Fibroblast of lung (primary cell): ENCODE measurements at places on chromosomes 2 and 18. TPM values are rescaled to one million over a fixed set of nuclear protein-coding genes. Genes with fewer than 3 reads are reported as not detected.

The C2orf78 gene
- not detected in 2 replicates for total RNA-seq

The ZSWIM2 gene
- total RNA-seq: under 0.01 TPM in 1 of 2 replicates, not detected in the other

The EFR3B gene
- 0.50 and 0.51 TPM in 2 replicates for total RNA-seq

The NPAS2 gene
- 2.3 and 3.6 TPM in 2 replicates for total RNA-seq

The ADRA2B gene
- not detected in 2 replicates for total RNA-seq

The GNLY gene
- total RNA-seq: under 0.01 TPM in 1 of 2 replicates, not detected in the other

The ITGAV gene
- total RNA-seq: 149 and 205 TPM in 2 replicates

The AOX1 gene
- 65.1 and 81.4 TPM in 2 replicates for total RNA-seq

The TOGARAM2 gene
- 0.26 and 0.33 TPM in 2 replicates for total RNA-seq

The UGT1A10 gene
- total RNA-seq: not detected in 2 replicates

The GAL3ST2 gene
- 0.17 TPM in 1 of 2 replicates, not detected in the other for total RNA-seq

The PKP4 gene
- 32.6 and 56.3 TPM in 2 replicates for total RNA-seq

The SCN7A gene
- total RNA-seq: 7.8 and 23.6 TPM in 2 replicates

The UGT1A6 gene
- total RNA-seq: not detected in 2 replicates

The SCN9A gene
- 58.6 and 105 TPM in 2 replicates for total RNA-seq

The ASB18 gene
- total RNA-seq: not detected in 2 replicates

- DNase-seq: no peak
Measured at GRCh38 chr2:26729311-26729710, 34.8 kb upstream of the SLC35F6 start.

GRCh38 chr2:235216901-235217300 is 265.1 kb downstream of the SH3BP4 start:
- DNase-seq: no peak

DNA sequence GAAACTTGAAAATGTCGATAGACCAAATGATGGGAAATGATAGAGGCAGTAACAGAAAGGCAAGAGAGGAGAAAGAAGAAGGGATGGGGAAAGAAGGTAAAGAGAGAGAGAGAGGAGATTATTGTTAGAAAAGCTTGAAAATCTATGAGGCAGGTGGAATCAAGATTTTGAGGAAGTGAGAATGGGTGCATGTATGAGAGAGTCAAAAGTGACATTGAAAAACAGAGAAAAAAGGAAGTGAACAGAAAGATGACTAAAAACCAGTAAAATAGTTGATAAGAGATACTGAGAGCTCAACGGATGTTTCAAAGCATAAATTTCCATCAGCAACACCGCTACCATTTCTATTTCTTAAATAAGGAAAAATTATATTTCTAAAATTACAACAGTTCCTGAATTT is 327.4 kb upstream of the CWC22 start:
- DNase-seq: no peak

DNA sequence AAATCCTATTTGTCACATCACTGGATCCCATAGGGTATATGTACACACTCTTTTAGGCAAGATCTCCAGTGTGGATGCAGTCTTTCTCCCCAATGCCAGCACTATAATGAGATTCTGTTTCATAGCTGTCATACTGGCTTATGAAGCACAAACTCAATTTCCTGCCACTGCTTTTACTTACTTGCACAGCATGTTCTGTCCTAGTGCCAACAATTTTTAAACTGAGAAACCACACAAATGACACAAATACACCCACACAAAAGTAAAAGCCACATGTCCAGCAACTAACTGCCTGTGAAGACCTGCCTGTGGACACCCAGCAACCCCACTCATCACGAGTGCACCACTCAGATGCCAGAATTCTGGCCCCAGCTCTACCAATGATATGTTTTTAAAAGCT is 29.6 kb upstream of the RNU4ATAC start:
- DNase-seq: peak; percentile 84

DNA sequence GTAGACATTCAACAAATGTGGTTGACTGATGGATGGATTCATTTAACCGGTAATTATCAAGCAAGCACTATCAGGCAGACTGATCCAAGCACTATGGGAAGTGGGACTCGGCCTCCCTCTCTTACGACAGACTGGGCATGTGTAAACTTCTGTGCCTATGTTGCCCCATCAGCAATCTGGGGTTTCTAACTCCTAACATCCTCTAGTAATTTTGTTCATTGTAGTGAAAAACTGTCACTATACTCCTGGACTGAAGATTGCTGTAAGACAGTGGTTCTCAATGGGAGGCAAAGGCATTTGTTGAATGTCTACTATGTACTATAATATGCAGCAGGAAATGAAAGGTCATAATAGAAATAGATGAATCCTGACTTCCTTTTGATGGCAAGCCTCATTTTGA is 51.2 kb upstream of the CREB1 start:
- no peak for DNase-seq

DNA sequence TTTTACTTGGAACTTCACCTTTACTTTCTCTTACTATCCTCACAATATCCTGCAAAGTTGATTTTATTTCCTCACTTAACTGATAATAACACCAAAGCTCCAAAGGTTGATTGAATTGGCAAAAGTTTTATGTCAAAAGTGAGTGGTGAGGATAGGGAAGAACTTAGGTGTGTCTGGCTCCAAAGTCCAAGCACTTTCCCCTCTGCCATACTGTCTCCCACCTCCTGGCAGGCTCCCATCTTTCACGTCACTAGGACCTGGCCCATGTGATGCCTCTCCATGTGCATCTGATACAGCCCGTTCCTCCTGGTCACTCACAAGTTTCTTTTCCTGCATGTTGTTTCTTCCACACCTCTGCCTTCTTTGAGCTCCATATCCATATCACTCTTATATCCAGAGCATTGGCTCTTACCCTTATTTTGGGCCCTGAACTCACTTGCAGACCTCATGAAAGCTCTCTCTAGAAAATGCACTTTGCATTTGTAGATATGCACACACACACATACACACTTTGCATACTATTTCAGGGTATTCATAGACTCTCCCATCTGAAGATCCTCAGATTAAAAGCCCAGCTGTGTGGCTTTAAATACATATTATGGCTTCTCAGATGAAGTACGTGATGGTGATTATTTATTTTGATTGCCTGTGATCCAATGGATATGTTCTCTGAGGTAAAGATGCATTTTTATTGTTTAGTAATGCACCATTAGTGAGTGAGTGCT is 12.3 kb downstream of the MEP1B start:
- DNase-seq: no peak

DNA sequence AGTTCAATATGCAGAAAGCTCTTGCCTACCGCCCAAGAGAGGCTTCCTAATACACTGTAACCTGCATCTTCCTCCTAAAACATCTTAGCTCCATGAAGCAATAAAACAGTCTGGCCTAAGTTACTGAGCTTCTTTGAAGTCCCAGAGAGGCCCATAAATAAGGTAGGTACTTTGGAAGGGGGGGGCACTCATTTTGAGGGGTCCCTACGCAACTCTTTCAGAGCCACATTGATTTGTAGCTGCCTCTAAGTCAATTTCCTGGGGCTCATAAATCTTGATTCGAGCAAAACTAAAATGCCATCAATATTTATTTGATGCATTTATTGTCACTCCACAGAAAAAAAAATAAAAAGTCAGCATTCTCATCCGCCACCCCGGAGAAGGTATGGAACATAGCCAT is 60.4 kb upstream of the SIX2 start:
- no peak for DNase-seq

- DNase-seq: no peak
Measured at GRCh38 chr2:233789554-233789953, 11.4 kb downstream of the MROH2A start.

DNA sequence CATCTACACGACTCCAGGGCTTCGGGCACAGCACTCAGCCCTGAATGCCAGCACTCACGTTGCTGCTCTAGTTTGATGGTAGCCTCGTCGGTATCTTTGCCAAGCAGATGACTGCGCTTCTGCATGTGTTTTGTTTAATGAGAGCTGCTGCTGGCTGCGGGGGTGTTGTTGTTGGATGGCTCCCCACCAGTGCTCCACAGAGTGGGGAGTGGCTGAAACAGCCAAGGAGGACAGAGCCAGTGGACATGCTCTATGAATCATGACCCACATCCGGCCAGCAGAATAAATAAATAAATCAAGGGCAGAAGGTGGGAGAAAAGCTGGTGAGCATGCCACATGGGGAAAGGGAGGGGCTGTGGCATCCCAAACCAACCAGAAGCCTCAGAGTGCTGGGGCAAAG is 131.2 kb upstream of the SOX11 start:
- peak; percentile 91 for DNase-seq

GRCh38 chr2:10188211-10188610 is 65.7 kb downstream of the RRM2 start:
- peak; percentile 37 for DNase-seq

DNA sequence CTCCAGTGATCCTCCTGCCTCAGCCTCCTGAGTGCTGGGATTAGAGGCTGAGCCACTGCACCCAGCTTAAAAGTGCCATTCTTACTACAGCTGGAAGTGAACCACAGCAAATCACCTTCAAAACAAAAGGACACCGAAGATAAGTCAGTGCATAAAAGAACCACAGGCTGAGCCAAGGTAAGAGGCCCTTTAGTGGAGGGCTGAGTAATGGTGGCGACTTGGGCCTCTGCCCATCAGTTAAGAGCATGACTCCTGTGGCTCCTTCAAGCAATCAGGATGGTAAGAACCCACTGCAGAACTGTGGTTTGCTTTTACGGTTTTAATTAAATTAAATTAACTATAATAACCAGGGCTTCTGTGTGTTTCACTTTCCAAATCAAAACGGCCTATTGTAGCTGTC is 75.1 kb downstream of the CTAGE1 start:
- peak; percentile 65 for DNase-seq

GRCh38 chr18:250685-251084 is 17.2 kb downstream of the THOC1 start:
- peak; percentile 14 for DNase-seq

- DNase-seq: no peak
Measured at GRCh38 chr2:234447963-234448362, 48.9 kb downstream of the ARL4C start.

- DNase-seq: peak; percentile 97
Measured at GRCh38 chr18:8800445-8800844, 95.1 kb downstream of the MTCL1 start.

DNA sequence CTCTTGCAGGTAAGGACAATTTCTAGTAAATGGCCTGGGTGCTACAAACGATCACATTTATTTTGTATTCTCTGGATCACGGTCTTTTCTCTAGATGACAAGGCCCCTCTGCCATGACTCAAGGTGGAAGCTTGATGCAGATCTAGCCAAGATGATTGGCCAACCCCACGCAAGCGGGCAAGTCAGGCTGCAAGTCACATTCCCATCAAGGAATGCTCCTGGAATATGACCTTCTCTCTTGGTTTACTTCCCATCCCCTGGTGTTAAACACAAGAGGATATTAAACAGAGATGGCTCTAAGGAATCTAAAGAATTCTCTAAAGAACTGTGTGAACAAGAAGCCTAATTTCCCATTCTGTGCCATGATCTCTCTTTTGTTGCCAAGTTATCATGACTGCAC is 97.3 kb upstream of the SERPINE2 start:
- no peak for DNase-seq

DNA sequence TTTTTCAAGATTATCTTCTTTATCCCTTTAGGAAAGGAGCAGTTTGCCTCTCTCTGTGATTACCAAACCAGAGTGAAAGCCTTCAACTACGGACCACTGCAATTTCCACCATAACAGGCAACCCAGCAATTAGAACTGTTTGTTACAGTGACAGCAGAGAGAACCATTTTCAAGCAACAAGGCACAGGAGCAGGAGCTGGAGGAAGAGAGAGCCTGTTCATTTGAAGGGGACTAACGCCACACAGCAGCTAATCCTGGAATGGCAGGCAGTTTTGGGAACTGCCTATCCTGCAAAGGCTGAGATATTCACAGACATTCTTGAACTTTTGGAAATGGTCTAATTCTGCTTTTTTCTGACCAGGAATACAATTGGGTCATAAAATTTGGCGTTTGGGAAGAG is 1541.9 kb upstream of the PIK3C3 start:
- peak; percentile 72 for DNase-seq

GRCh38 chr2:219453671-219454590 is 19.3 kb downstream of the SPEG start:
- DNase-seq: peak; percentile 98

DNA sequence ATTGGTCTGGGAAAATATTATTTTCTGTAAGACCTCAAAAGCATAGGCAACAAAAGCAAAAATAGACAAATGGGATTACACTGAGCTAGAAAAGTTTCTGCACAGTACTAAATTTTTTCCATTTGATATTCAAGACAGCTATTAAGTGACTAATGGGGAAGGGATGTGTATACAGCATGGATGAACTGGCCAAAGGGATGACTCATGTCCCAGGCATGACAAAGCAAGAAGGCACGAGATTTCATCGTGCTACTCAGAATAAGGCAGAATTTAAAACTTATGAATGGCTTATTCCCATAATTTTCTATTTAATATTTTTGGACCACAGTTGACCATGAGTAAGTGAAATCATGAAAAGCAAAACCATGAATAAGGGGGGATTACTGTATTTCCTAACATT is 1250.1 kb upstream of the GYPC start:
- peak; percentile 94 for DNase-seq

DNA sequence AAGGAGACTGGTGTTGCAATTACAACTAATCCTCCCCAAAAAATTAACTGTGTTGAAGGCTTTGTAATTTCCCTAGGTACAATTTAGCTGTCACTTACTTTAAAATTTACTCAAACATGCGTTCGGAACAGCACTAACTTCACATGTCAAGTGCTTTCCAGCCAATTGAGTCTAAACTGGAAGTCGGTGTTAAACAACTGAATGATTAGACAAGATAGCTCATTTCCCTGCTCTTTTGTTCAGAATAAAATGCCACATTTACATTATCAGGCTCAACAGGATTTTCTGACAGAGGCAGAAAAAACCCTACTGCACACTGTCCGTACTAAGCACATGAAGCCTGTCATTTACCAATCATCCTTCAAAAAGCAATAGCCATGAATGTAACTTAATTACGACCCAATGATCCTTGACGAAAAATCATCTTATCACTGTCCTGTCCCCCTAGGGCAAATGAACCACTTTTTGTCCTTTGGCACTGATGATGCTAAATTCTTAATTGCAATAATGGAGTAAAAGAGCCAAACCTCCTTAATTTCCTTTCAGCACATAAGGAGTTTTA is 56.0 kb downstream of the LRPPRC start:
- no peak for DNase-seq

- DNase-seq: no peak
Measured at GRCh38 chr2:10327896-10328669, 25.4 kb downstream of the HPCAL1 start.

DNA sequence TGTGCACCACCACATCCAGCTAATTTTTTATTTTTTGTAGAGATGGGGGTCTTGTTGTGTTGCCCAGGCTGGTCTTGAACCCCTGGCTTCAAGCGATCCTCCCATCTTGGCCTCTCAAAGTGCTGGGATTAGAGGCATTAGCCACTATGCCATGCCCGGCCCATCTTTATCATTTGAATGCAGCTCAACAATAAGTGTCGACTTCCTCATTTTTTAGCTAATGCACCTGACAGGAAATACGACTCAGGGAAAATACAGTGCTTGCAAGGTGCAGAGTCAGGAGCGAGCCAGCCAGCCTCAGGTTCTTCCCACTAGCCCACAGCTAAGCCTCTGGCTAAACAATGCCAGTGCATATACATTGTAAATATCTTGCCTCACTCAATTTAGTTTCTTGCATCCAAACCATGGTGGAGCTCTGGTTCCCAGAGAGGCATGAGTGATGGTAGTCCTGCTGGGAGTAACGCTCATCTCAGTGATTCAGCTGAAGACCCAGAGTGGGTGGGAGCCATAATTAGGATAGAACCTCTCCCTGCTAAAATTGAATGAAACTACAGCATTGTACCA is 135.0 kb downstream of the TGIF1 start:
- DNase-seq: no peak
